ENCODE measurements at places on chromosomes 2 and 18.

DNA sequence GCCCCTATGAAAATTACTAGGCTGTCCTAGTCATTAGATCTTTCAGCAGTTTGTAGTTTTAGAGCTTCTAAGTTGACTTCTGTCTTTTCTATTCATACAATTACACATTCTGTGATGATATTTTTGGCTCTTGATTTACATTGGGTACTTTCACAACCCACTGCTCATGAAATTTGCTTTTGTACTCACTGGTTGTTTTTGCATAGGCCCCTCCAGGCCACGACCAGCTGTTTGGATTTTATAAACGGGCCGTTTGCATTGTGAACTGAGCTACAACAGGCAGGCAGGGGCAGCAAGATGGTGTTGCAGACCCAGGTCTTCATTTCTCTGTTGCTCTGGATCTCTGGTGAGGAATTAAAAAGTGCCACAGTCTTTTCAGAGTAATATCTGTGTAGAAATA is 193.8 kb downstream of the RPIA start:
- DNase-seq: no peak

- DNase-seq: no peak
These were observed 815 bp downstream of the GPBAR1 start for GRCh38 chr2:218261423-218262236.

GRCh38 chr2:43592443-43592842 is 3.4 kb downstream of the THADA start:
- no peak for DNase-seq

DNA sequence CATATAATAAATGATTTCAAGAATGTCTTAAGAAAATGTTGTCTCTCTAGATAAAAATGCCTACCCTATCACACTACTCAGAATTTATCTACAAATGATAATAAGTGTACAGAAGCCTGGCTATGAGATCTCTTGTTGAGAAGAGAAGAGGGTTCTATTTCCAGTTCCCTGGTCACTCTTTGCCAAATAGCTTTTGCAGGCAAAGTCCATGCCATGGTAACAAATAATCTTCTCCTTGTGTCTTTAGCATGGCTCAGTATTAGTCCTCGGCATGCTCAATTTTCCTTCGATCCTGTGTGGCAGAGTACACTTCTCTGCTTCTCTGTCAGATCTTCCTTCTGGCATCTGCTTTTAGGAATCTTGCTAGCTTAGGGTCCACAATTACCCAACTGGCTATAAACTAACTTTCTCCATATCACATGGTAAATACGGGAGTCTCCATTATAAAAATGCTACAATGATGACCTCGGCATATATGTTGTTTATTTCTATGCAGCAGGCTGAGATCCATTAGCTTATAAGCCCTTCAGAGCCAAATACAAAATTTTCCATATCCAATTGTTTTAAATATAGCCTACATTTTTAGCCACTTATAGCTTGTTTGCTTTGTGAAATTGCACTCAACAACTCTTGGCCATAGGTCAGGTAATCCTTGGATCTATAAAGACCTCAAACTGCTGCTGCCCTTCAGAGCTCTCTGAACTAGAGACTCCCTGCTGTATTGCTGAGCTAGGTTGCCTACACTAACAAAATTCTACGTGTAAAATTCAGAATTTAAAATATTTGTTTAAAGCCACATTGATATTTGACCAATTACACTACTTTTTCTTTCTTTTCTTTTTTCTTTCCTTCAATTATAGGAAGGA is 157.5 kb downstream of the FSIP2 start:
- DNase-seq: no peak

- no peak for DNase-seq
These were observed 312.7 kb downstream of the CELF4 start for GRCh38 chr18:37252854-37253393.

DNA sequence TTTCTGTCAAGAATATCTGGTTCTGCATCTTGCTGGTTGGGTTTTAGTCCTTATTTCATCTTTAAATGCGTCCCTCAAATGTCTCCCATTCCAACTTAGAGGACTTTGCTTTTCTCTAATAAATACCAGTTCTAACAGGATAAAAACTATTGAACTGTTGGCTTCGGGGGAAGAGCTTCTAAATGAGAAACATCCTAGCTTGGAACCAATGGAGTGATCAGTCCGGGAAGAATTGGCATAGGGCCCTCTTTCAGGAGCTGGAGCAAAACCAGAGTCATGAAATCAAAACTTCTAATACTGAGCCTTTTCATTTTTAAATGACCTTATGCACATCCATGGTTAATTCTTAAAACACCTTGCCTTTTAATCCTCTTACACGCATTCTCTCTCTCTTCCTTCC is 401.6 kb upstream of the SMIM21 start:
- DNase-seq: no peak
